ENCODE measurements at places on chromosomes 1 and 21. TPM values are rescaled to one million over a fixed set of nuclear protein-coding genes. Genes with fewer than 3 reads are reported as not detected.

The CD53 gene
- 588 TPM for total RNA-seq

The SERTAD4 gene
- total RNA-seq: 0.06 TPM

The VWA1 gene
- 14.2 TPM for total RNA-seq

The PTPN7 gene
- total RNA-seq: 33.1 TPM

The SHISAL2A gene
- total RNA-seq: 16.6 TPM

The FHL3 gene
- total RNA-seq: 13.0 TPM

The CCDC17 gene
- 2.6 TPM for total RNA-seq

The MYOG gene
- not detected for total RNA-seq

The PRAMEF27 gene
- total RNA-seq: not detected

The FMO5 gene
- total RNA-seq: 6.2 TPM

The SLC25A34 gene
- total RNA-seq: 2.5 TPM

The LCE2C gene
- total RNA-seq: not detected

The CDC73 gene
- total RNA-seq: 76.7 TPM

The LIPI gene
- not detected for total RNA-seq

The LPAR3 gene
- total RNA-seq: 0.85 TPM

The CELSR2 gene
- 1.4 TPM for total RNA-seq

The OR2W3 gene
- 11.2 TPM for total RNA-seq

The RHBDL2 gene
- 0.25 TPM for total RNA-seq

The G0S2 gene
- total RNA-seq: 126 TPM

The FRRS1 gene
- total RNA-seq: 5.4 TPM

The C1orf232 gene
- total RNA-seq: not detected

The INAVA gene
- total RNA-seq: not detected

The AGT gene
- total RNA-seq: 0.19 TPM

The EPHX1 gene
- total RNA-seq: 92.8 TPM

The CD1E gene
- total RNA-seq: not detected

The SLAMF8 gene
- 33.8 TPM for total RNA-seq

The RGS7 gene
- 0.49 TPM for total RNA-seq

The SORT1 gene
- 35.1 TPM for total RNA-seq

The NUAK2 gene
- 29.6 TPM for total RNA-seq

The POLR3GL gene
- total RNA-seq: 34.0 TPM

The ANKRD34A gene
- 1.7 TPM for total RNA-seq

The CD84 gene
- 75.6 TPM for total RNA-seq

The UQCRHL gene
- total RNA-seq: 1.5 TPM

The CCDC190 gene
- total RNA-seq: not detected

The ZNHIT6 gene
- total RNA-seq: 17.2 TPM

The PLCH2 gene
- 8.3 TPM for total RNA-seq

The LCE1A gene
- not detected for total RNA-seq

The CAMSAP2 gene
- total RNA-seq: 20.5 TPM

The PTGS2 gene
- total RNA-seq: 3.6 TPM

The SLC45A1 gene
- 3.2 TPM for total RNA-seq

The PRPF38B gene
- total RNA-seq: 53.8 TPM

The CD52 gene
- total RNA-seq: 314 TPM

The RASSF5 gene
- 131 TPM for total RNA-seq

The GJA8 gene
- not detected for total RNA-seq

The BEST4 gene
- not detected for total RNA-seq

The TSPAN1 gene
- 3.2 TPM for total RNA-seq

The CD46 gene
- 218 TPM for total RNA-seq

The NOS1AP gene
- total RNA-seq: 0.57 TPM

The FOXD2 gene
- total RNA-seq: 0.79 TPM

The KCNJ15 gene
- 16.7 TPM for total RNA-seq

The ALDH9A1 gene
- 54.7 TPM for total RNA-seq

The CELA3B gene
- not detected for total RNA-seq

The DMBX1 gene
- total RNA-seq: not detected

The CLCA4 gene
- total RNA-seq: not detected
